ENCODE measurements at places on chromosomes 11 and 22.

- DNase-seq, result no peak
Measured at GRCh38 chr11:76802621-76803020, 19.5 kb downstream of the TSKU start.

DNA sequence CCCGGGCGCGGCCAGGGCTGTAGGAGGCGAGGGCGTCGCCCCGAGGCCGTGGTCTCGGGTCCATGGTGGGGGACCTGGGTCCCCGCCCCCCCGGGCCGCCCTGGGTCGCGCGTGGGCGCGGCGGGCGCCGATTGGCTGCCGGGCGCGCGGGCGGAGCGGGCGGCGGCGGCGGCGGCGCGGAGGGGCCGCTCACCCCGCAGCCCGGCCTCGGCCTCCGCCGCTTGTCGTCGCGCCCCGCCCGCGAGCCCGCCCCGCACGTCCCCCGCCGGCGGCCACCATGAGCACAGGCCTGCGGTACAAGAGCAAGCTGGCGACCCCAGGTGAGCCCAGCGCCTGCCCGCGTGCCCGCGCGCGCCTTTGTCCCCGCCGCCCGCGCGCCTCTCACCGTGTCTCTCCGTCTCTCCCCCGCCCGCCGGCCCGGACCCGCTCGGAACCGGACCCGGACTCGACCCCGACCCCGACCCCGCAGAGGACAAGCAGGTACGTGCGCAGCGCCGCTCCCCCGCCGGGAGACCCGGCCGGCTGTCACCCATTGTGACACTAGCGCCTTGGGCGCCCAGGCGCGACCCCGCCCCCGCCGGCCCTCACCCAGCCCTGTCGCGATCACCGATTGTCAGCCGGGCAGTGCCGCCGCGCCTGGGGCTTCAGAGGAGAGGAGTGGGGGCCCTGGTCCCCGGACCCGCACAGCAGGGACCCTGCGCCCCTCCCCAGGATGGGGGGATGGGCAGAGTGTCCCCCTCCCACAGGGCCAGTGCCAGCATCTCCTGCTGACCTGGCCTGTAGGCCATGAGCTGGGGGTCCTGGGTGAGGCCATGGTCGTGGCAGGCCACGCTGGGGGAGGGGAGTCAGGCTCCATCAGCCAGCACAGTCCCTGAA lies at the start of gene SEPTIN5:
Gene SEPTIN5, plus strand, starts transcription at position 192 of the 876 bp plus-strand sequence. Its CDS starts 86 bp downstream, at position 278.
- DNase-seq, result no peak

- DNase-seq, result no peak
Measured at GRCh38 chr22:44406341-44407170, 91.5 kb downstream of the RTL6 start.

DNA sequence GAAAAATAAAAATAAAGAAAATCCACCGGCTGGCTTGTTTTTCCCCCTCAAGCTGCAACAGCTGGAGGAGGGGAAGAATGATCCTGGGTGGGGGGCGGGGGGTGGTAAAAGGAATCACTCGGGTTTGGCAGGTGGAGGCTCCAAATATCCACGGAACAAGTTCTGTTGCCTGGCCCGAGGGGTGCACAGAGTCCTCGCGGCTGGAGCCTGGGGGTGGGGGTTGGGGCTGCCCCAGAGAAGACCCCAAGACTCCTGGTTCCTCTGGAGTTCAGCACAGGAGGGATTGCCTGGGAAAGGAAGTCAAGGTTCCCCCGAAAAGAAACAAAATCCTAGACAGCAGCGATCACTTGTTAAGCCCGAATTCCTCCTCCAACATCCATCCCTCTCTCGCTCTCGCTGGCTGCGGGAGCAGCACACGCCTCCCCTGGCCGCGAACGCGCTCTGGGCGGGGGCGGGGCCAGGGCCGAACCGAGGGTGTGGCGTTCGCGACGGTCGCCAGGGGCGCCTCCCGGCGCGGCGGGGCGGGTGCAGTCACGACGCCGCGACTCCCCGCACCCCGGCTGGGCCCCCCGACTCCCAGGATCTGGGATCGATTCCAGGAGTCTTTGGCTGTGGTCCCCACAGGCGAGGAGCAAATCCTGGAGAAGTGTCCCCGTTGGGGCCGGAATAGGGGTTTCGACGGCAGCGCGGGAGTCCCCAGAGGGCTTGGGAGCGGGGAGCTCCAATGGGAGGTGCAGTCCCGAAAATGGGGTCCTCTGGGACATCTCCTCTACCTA lies at the start of gene KCNA4:
Gene KCNA4, minus strand, starts transcription at position 443 of the 776 bp plus-strand sequence. CDS start 4,352 bp downstream, outside the sequence.
- DNase-seq, result no peak

DNA sequence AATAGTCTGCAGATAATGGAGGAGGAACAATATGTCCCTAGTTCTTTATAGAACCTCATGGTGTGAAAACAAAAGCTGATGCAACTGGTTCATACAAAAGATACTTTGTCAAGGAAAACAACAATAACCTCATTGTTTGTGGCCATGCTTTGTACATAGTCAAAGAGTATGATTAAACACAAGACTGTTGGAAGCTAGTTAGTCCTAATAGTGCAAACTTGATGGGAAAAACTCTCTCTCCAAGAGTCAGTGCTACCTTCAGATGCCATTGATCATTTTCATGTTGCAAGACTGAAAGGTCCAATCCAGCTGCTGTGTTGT lies 20.1 kb upstream of the PLAAT2 start:
- no peak for DNase-seq

DNA sequence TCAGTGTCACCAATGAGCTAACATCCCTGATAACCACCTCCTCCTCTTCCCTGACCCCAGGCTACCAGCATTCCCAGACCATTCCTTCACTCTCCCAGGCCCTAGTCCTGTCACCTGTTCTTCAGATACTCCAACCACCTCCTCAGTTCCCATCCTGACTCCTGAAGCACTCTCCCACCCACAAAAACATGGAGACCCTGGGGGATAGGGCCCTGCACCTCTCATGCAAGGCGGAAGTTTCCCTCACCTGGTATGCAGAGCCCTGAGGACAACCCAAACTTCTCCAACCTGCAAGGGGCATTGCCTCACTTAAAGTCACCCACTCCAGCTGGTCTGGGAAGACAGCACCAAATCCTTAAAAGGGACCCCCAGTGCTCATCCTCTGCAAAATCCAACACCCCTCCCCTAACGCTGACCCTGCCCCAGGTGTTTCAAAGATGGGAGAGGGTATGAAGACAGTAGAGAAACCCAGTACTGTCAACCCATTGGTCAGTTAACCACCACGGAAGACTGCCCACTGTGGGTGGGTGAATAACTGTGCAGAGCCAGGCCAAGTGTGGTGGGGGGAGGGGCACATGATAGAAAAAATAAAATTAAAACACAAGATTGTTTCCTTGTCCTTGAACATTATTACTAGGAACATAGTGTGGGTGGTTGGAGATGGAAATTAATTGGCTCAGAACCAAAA lies 1.4 kb downstream of the TNKS1BP1 start:
- no peak for DNase-seq

DNA sequence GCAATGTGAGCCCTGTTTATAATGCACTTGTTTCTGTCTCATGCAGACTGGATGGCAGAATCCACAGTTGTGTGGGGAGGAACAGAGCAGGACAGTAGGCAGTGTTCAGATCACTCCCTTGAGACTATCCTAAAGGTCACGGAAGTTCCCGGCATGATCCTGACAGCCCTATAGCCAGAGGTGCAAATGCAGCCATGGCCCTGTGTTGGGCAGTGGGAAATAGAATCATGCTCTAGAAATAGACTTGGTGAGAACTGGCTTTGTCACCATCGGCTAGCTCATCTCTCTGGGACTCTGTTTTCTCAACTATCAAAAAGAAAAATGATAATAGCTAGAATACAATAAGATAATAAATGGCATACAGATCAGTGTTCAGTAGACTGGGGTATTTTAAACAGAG lies 123.2 kb downstream of the FEZ1 start:
- no peak for DNase-seq

- peak; percentile 89 for DNase-seq
Measured at GRCh38 chr11:64894070-64894811, 15.8 kb upstream of the EHD1 start.

DNA sequence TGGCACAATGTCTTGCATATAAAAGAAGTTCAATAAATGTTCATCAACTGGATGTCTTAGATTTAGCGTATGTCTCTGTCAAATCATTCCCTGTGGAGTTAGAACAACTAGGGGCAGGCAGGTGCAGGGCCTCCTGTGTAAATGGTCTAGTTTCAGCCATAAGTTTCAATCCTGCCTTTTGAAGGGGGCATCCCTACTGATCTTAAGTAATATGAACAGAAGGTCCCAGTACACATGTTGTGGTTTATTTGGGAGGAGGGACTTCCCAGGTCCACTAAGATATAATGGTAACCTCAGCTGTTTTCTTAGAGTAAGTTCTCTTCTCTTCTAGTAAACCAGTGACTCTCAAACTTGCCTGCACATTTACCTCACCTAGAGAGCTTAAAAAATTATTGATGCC lies 19.8 kb downstream of the TTC12 start:
- DNase-seq, result no peak

DNA sequence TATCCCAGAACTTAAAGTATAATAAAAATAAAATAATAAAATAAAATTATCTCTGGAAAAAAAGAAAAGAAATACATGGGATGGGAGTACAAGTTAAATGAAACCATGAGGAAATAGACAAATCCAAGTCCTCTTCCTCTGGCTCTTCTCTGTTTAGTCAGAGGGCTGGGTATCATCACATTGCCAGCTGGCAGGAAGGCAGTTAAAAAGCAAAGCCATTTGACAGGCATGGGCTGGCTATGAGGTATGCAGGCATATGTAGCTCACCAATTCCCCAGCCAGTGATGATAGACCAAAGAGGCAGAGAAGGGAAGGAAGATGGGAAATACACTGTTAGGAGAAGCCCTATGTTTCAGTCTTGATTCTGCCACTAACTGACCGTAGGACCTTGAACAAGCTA lies 6.5 kb downstream of the LYVE1 start:
- no peak for DNase-seq

- no peak for DNase-seq
Measured at GRCh38 chr11:120771551-120772060, 252.3 kb upstream of the TBCEL start.

DNA sequence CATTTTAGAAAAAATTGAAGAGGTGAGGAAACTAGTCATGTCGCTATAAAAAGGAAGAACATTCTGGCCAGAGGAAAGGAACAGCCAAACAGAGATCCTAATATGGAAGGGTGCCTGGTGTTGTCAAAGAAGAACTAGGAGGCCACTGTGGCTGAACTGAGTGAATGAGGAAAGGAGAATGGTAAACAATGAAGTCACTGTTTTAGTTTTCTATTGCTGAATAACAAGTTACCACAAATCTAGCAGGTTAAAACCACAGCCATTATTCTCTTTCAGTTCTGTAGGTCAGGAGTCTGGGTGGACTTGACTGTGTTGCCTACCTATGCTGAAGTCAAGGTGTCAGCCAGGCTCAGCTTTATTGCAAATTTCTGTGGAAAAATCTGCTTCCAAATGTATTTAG lies 549.3 kb upstream of the CCDC90B start:
- DNase-seq, result no peak

DNA sequence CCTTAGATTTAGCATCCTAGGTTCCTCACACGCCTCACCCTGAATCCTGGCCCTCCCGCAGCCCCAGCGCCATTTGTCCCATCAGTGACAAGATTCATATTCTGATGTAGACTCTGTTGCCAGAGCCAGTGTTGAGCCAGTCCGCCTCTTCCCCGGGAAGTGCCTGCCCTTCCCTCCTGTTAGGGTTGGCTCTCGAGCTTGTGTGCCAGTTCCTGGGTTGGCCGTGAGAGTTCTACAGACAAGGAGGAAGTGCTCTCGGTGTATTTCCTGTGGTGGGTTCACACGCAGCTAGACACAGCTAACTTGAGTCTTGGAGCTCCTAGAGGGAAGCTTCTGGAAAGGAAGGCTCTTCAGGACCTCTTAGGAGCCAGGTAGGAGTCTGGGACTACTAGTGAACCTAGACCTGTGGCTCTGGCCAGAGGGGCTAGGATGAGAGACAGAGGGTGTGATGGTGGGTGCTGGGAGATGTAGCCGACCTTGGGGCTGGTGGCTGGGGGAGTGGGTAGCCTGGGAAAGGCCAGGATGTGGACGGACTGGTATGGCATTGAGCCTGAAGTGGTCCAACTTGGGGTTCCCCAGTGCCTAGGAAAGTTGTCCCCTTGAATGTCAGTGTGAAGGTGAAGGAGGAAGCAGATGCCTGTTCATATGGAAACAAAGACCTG lies at the start of gene IL18BP:
Gene IL18BP, plus strand, starts transcription at position 261 of the 662 bp plus-strand sequence. CDS start 1,076 bp downstream, outside the sequence.
- DNase-seq, result peak; percentile 58

- no peak for DNase-seq
Measured at GRCh38 chr11:2549080-2549479, 104.3 kb downstream of the KCNQ1 start.

DNA sequence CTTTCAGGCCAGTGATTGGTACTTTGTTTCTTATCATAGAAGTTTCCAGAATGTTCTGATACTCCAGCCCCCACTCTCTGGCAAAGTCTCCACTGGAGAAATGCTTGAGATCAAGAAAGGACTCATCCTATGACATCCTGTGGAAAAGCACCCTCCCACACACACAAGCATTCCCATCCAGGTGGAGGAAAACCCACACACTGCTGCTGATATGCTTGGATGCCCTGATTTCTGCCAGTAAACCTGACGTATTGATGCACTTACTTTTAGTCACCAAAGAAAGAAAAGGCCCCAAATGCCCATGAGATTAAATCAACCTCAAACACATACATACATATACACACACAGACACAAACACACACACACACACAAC lies 9.2 kb upstream of the SLC5A12 start:
- DNase-seq, result no peak

GRCh38 chr11:31875866-31876560 lies 64.9 kb upstream of the PAX6 start:
- no peak for DNase-seq

DNA sequence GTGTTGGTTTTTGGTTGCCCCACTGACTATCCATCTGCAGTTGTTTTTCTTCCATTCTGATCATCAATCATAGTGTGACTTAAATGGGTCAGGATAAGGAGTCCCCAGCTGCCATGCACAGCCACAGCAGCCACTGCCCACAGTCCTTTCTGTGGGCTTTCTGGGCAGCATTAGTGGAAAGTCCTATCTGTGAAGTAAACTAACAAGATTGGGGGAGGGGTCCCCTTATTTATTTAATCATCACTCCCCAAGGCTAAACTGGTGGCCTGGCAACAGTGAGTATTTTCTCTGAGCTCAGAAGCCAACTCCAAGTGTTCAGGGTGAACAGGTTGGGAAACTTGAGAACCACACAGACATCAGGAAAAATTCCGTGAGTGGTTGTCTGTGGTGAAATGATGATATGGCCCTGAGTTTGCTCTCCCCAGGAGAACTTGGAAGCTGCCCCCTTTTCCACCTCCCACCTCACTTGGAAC lies 145.0 kb downstream of the CCDC34 start:
- no peak for DNase-seq

DNA sequence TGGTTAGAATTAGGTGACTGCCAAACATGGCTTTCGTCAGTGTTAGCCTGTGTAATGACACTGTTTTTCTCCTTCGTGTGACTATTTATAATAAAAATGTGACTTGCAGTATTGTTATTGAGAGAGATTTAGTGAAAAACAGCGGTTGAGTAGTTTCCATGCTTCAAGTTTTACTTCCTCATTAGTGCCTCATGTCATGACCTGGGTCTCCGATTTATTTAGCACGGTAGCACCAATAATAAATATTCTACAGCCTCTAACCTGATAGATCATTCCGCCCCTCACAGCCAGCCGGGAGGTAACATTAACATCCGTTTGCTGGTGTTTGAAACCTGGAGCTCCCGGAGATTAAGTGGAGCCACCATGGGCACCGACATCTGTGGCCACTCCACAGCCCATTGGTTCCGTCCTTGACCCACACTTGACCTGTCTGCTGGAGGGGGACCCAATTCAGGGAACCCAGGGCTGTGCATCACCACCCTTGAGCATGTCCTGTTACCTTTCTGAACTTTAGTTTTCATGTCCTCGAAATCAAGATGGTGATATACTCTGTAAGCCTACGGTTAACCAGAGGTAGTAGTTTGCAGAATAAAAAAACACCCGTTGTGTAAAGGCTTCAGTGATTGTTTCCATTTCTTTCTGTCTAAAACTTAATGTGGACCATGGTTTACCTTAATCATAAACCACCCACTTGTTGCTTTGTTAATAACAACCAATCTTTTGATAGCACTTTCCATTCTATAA lies 104.1 kb downstream of the ATXN10 start:
- no peak for DNase-seq

Data from CD4-positive, alpha-beta T cell treated with Interleukin-21 for 1 hour (primary cell).